Cortex of kidney (tissue), 1 donor: ENCODE measurements at places on chromosomes 3 and 15.

- DNase-seq: no peak
Measured at GRCh38 chr15:45174069-45174468, 13.7 kb downstream of the SHF start.

DNA sequence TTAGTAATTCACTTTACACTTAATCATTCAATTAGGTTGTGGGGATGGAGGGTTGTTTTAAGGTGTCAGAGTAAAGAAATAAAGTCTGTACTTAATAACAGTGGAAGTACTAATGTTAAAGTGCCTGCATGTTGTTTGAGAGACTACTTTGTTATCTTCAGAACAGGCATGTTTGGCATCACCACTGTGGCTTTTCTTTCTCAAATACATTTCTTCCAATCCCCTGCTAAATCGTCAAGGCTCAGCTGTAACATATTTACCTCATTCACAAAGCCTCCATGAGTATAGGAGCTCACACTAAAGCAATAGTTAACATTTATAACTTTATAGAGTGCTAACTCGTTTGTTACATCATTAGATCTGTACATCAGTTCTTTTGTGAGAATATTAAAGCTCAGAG is 2.6 kb downstream of the TIMMDC1 start:
- DNase-seq: no peak

DNA sequence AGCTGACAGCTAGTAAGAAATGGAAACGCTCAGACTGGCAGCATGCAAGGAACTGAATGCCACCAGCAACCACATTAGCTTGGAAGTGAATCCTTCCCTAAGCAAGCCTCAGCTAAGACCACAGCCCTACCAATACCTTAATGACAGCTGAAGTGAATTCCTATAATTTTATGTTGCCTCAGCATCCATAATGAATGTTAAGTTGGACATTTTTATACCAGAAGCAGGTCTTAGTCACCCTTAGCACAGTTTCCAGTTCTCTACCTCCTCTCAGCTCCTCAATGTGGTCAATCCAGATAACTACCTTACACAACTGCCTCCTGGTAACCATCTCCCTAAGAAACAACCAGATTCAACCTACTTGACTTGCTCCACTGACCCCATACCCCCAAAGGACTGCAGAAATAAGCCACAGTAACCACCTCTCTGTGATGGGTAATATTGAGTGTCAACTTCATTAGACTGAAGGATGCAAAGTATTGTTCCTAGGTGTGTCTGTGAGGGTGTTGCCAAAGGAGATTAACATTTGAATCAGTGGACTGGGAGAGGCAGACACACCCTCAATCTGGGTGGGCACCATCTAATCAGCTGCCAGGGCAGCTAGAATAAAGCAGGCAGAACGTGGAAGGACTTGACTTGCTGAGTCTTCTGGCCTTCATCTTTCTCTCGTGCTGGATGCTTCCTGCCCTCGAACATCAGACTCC is 33.5 kb downstream of the NEDD4 start:
- DNase-seq: no peak

DNA sequence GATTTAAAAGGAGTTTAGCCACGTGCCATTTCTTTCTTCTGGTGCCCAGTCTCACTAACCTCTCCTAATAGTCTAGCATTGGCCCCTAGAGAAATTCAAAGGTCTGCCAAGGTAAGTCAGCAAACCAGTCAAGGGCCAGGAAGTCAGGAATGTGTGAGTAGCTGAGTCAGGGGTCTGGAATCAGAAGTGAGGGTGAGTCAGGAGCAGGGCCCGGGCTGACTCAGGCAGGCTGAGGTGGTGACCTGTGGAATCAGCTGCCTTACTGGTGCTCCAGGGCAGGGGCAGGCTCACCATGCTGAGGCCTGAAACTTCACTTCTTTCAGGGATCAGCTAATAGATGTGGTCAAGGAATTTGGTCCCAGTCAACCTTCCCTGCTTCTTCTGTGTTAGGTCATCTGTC is 105.8 kb upstream of the MYZAP start:
- DNase-seq: no peak

- no peak for DNase-seq
Measured at GRCh38 chr15:69320977-69321554, 22.4 kb downstream of the PAQR5 start.

DNA sequence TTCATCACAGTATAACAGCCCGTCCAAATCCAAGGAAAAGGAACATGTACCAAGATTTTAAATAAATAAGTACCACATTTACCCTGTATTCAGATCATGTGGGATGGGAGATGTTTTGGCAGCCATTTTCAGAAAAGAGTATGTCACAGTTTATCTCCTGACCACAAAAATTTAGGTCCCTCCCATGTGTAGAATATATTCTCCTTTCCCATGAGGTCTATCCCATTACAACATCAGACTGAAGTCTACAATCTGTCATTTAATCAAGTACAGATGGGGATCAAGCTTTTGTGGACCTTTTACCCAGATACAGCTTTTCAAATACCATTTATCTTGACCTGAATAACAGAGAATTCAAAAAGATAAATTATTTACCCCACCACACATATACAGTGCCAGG is 444.5 kb downstream of the PLOD2 start:
- no peak for DNase-seq

- no peak for DNase-seq
Measured at GRCh38 chr3:4320096-4320911, 17.1 kb downstream of the SETMAR start.

DNA sequence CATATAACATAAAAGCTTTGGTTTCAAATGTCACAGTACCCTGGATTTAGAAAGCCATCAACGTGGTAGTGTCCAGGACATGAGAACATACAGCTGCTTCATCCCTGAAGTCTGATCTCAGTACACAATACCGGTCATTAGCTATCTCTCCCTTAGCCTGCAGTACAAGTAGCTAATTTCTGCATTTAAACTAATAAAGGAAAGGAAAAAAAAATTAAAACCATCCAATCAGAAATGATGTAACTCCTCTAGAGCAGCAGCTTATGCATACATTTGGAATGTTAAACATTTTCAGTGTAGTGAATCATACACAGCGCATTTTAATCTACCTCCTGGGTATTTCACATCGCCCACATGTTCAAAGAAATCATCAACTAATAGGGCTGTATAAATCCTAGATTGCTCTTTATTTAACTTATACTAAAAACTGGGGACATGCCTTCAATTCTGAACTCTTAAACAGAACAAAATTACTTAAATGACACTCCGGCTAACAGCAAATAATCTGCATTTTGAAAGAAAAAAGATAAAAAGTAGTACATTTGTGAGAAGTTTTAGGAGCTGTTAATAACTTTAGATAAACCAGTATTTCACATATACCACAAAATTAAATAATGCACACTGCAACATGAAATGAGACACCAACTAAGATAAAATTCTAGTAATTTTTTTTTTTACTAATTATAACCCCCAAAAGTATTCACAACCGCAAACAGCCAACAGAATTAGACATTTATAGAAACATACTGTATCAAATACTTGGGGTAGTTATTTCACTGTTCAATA is 3.7 kb downstream of the IGF2BP2 start:
- DNase-seq: no peak

GRCh38 chr15:76321602-76322001 is 10.3 kb upstream of the ETFA start:
- no peak for DNase-seq

DNA sequence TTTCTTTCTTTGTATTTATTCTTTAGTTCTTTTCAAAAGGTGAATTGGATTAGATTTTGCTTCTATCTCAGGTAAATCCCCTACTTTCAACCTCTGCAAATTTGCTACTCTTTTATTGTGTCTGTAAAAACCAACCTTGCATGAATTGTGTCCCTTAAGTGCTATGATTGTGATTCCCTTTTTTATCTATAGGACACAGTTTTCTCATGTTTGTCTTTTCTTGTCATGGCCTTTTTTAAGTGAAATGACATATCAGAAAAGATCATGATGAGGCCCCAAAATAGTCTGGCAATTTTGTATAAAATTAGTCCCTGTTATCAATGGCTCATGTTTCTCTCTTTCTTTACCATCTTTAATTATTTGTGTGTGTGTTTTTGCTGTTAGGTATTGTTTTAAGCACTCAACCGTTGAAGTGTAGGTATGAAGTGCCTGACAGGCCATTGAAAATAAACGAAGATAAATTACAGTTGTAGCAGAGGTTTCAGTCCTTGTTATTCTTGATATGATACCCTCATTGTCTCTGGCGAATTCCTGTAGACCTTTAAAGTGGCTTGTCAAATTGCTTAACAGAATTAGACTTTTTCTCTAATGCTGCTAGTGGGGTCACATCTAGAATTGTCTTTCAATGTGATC is 184.3 kb downstream of the UBE2E2 start:
- no peak for DNase-seq

GRCh38 chr3:24709956-24710355 is 215.3 kb upstream of the THRB start:
- DNase-seq: no peak

GRCh38 chr3:39166134-39166710 is 12.8 kb upstream of the CSRNP1 start:
- DNase-seq: no peak

DNA sequence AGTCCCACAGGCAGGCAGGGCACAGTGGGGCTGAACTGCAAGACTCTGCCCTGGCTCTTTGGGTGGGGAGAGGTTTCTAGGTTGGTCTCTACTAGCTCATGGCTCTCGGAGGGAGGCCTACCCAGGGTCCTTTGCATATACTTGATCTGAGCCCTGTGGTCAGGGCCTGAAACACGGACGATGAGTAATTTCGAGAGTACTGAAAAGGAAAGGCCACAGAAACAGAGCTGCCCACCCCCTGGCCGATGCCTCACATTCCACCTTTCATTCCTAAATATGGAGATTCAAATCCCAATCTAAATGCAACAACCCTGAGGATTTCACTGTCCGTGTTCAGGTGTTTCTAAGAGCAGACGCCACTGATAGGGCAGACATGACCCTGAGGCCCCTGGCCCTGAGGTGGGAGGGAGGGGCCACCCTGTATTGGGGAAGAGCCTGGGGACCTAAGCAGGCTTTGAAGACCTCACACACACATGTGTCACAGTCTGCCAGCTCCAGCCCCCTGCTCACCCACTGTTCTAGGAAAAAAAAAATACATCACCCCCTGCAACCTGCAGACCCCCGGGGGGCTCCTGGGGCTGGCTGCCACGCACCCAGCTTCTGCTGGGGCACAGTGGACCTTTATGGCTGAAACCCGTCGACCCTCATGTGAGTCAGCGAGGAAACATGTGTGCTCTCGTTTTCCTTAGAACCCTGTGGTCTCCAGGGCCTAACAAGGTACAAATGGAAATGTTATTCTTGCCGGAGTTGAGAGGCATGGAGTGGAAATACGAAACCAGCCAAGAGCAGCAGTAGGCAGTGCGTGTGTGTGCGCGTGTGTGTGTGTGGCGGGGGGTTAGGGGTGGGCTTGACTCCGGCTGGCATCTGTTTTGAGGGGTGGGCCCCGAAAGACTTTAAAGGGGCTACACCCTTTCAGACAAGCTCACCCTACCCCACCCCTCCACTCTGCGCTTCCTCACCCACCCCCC is 112.7 kb downstream of the CHSY1 start:
- no peak for DNase-seq

DNA sequence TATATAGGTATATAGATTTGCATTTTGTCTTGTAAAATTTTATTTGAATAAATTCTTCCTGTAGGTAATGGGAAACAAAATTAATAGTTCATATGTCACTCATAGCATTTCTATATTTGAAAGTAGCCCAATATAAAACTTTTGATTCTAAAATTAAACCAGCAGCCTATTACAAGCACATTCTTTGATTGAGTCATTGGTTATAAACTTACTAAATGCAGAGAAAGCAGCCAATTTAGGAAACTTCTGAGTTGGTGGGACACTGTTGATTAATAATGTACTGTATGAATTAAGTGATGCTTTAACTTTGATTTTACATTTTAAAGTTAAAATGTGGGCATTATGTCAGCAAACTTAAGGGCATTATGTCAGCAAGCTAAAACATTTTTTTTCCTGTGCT is 34.5 kb downstream of the NR1D2 start:
- no peak for DNase-seq

DNA sequence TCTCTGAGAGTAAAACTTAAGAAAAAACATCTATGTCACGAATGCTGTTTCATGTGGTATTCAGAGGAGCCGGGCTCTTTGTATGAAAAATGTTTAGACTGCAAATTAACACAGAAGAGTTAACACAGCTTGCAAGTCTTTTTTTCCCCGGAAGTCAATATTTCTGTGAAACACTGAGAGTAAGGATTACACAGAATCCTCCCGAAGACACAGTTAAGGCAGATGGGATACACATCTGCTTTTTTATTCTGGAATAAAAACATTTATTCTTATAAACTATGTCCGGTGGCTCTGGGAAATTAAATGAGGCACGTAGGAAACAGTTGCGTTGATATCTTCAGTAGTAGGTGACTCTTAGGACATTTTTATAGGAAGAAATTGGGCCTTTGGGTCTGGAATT is 180.6 kb downstream of the PTPRG start:
- DNase-seq: no peak

GRCh38 chr15:66952756-66953522 is 112.5 kb upstream of the SMAD3 start:
- DNase-seq: no peak

DNA sequence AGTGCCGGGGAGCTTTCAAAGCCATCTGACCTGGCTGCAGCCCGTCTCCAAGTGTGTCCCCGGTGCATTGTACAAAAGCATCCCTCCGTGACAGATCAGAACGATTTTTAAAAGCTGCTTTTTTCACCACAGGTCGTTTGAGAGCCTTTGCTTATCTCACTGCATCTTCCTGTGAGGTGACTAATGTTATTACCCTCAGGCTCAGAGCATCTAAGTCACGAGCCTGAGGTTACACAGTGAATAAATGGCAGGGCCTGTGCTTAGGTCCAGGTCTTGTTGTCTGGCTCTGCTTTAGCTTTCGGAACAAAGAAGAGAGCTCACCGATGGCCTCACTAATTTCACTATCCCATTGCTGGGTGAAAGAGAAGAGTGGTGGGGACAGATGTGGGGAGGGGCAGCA is 83.3 kb downstream of the SEC22A start:
- no peak for DNase-seq

DNA sequence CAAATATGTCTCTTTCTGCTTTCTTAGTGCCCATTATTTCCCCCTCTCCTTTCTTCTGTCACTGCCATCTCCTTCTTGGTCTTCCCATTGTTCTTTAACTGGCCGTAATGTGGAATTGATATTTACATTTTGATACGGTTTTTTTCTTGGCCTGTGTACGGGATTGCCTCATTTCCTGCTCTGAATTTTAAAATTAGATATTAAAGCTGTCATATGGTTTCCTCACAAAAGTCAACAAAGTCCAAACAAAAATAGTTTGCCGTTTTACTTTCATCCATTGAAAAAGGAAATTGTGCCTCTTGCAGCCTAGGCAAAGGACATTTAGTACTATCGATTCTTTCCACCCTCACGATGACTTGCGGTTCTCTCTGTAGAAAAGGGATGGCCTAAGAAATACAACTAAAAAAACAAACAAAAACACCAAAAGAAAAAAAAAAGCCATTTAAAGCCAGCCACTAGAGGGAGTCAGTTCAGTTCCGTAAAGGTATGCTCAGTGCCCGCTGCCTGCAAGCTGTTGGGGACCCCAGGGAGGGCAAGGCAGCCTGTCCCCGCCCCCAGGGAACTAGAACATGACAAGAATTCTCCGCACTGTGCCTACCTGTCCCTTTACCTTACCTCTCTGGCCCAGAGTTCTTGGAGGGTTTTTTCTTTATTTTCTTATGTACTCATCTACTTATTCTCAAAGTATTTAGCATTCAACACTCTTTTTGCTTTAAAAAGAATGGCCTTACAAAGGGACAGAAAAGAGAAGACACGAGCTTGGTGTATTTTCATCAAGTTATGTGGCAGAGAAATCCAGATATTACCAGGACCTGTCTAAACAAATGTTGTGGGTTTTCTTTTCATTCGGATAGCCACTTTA is 30.0 kb upstream of the NR2E3 start:
- no peak for DNase-seq
